ENCODE measurements at places on chromosomes 7 and 10.

DNA sequence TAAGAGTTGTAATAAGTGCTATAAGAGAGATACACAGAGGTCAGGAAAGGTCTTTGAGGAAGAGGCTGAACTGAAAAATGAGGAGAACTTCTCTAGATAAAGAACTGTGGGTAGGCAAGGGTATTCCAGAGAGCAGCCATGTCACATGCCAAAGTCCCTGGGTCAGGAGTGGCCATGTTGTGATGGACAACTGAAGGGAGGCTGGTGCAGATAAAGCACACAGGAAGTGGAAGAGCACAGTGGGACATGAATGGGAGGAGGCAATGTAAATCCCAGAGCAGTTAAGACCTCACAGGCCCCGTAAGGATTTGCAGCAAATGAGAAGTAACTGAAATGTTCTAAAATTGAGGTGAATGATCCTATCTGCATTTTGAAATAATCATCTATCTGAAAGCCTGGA is 37.2 kb downstream of the IMMP2L start:
- no peak for DNase-seq

GRCh38 chr10:79066411-79067240 is 2.1 kb upstream of the ZMIZ1 start:
- peak; percentile 39 for DNase-seq

DNA sequence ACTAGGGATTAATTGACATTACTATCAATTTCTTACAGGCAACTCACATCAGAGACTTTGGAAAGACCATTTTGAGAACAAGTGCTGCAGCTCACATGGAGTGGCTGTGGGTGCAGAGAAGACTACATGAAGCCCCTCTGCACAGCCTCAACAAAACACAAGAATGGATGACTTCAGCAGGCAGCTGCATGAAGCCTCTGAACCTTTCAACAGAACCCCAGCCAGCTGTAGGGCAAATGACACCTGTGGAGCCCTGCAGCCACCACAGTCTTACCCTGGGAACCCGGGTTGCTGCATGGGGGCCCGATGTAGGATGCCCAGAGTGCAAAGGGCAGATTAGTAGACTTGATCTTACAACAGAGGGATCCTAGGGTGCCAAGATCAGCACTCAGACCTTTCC is 62.0 kb upstream of the CAMK2B start:
- no peak for DNase-seq

GRCh38 chr7:96321658-96322372 is at the start of gene SLC25A13:
Gene SLC25A13, minus strand, starts transcription at chr7:96322098. Its CDS starts 142 bp downstream, at chr7:96321956.
- DNase-seq, result peak; percentile 93

- peak; percentile 9 for DNase-seq
Measured at GRCh38 chr10:131242007-131242406, 69.5 kb downstream of the TCERG1L start.

DNA sequence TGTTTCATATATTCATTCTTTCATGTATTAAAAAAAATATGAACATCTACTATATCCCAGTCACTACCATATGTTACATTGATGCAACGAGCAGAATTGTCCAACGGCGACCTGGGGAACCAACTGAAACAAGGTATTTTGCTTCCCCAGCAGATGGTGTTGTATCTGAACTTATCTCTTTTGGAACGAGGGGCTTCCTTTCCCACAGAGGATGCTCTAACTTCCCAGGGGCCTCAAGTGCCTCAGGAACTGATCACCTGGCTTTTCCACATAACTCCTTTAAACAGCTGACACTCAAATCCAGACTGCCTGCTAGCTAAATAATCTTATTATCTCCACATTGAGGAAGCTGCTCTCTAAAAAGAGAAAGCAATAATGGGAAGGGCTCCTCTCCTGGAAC is 259.3 kb downstream of the HTR7 start:
- DNase-seq, result no peak

DNA sequence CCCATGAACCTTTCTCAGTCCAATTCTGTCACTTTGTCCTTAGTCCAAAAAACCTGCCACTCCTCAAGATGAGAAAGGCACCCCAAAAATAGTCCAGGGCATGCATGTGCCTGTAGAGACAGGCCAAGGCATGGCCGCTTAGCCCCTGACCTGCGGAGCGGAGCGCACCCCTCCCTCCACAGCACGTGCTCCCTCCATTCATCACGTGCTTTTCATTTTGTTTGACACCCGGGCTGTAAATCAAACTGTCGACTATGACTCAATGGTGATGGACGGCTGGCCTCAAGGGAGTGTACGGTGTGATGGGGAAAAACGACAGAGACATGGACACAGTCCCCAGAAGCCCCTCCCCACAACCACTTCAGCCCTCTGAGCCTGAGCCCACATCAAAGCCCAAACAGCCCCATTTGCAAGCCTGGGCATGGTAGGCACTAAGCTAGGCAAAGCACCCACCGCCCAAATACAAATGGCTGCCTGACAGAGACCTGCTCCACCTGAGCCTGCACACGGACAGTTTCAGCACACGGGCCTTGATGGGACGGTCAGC is 90.6 kb downstream of the ZRANB1 start:
- DNase-seq, result no peak

DNA sequence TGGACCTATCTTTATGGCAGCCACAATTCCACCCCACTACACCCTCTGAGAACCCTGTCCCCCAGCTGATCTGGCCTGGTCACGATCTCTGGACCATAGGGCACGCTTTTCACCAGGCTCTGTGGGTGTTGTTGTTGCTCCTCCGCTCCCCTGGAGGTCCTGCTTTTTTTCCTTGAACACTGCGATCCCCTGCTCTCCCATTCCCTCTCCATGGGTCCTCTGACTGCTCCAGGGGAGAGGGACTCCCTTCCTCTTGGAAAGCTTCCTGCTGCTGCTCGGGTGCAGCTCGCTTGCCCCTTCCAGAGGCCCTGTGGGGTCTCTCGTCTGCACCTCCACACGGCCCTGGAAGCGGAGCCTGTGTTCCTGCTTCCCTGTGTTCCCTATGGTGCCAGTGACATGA is 53.5 kb downstream of the SNX10 start:
- no peak for DNase-seq

- no peak for DNase-seq
Measured at GRCh38 chr7:145082366-145083161, 246.7 kb upstream of the TPK1 start.

Measured in suppressor macrophage treated with lipopolysaccharide for 4 hours (primary cell).